Activated naive CD4-positive, alpha-beta T cell treated with anti-CD3 and anti-CD28 coated beads for 36 hours (primary cell): ENCODE measurements at places on chromosomes 1 and 21.

DNA sequence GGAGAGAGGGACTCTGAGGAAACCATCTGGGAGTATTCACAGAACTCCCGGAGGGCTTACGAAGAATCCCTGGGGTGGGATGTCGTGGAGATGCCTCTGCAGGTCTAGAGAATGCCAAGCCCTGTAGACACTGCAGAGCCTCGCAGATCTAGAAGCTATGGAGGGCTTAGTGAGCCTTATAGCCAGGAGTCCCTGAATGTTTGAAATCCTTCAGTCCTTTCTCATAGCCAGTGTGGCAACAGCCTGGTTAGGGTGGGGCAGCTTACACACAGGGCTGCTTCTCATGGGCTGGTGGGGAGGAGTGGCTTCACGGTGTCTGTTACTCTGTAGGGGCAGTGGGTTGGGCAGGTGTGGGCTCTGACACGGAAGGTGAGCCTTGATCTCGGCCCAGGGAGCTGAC, 44.2 kb upstream of the KDM4A start:
- no peak for DNase-seq

- DNase-seq = no peak
These were observed 8.7 kb upstream of the CBR3 start for GRCh38 chr21:36126208-36126565.

- no peak for DNase-seq
These were observed 29.6 kb downstream of the NVL start for GRCh38 chr1:224300346-224300745.

DNA sequence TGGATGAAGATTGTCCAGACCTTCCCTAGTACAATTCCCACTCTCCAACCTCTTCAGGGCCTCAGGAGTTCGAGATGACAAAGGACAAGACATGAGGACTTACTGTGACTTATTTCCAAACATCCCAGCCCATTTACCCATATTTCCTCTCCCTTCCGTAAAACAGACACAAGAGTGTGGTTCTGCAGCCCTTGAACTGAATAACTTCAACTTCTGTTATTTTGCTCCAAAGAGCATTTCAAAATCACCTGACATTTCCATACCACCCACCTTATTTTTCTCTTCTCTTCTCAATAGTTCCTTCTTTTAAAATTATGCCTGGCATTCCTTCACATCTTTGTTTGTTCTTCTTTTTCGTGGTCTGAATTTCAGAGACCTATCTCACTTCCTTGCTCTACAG, 8.7 kb upstream of the OR10K2 start:
- no peak for DNase-seq

DNA sequence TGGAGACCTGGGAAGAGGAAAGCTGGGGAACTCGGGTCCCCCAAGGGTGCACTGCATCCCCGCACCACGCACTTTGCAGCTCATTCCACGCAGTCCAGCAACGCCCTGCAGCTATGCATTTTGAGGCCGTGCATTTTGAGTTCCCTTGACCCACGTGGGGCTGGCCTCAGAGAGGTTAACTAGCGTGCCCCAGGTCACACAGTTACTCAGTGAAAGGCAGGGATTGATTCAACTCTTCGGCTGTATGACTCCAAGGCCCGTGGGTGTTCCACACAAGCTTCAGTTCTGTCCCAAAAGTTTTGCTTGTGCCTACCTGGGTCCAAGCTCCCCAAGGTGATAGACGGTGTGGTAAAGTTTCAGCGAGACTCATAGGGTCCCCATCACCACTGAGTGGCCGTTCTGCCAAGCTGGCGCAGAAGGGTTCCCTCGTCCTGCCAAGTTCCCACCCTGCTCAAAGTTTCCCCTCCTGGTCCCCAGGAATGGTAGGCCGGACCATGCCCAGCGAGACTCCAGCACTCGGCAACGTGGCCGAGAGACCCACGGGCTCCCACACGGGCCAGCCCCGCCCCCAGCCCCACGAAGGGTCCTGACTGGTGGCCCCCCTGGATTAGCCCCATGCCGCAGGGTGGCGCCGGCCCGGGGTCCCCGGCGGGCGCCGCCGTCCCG, 611 bp downstream of the HSPG2 start:
- DNase-seq = no peak

- no peak for DNase-seq
These were observed 22.0 kb upstream of the BCAR3 start for GRCh38 chr1:93703643-93704042.

DNA sequence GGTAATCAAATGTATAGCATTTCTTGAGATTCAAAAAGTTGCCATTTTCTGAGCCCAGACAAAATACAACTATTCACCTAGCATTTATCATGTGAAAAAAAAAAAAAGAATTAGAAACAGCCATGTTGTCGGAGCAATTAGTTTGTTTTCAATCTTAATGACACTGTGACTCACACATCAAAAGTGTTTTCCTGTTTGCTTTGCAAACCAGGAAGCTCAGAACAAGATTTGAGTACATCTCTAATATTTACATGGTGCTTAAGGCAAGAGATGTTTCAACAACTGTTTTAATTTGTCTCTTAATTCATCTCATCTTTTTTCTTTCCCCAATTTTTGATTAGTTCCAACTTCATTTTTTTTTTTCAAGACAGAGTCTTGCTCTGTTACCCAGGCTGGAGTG, 62.5 kb upstream of the CAPZB start:
- no peak for DNase-seq

DNA sequence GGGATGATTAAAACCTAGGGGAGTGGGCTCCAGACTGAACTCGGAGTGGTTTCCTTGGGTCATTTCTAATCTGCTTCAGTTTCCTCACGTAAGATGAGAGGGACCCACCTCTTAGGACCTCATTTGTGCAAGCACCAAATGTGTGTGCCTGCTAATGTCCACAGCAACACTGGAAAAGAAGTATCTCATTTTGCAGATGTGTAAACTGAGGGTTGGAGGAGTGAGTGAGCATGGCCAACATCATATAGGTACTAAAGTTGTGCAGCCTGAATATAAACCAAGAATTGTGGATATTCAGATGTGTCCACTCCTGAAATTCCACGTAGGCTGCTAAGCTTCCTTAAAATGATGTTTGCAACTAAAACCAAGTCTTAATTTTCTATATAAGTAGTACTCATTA, 51.7 kb downstream of the GADD45A start:
- no peak for DNase-seq

GRCh38 chr21:28239340-28239739, 753.3 kb downstream of the LTN1 start:
- DNase-seq = no peak

GRCh38 chr1:180674603-180675530, 43.0 kb downstream of the XPR1 start:
- DNase-seq = no peak

- no peak for DNase-seq
These were observed 235.0 kb upstream of the JUN start for GRCh38 chr1:59018860-59019259.

DNA sequence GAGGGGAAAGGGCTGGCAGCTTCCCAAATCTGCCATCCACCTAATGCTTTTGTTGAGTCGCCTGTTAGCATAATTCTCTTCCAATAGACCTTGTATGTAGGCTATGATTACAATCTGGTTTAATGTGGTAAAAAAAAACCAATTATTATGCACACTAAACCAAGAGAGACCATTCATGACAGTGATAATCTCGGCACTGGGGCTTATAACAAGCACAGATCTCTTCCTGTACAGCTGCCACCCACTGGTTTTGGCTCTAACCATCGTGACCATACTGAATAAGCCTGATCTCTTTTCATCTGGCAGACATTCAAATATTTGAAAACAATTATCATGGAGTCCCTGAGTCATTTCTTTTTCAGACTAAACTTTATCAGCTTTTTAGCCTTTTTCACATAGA, 12.0 kb upstream of the SYT14 start:
- DNase-seq = no peak

- DNase-seq = no peak
These were observed 207.3 kb downstream of the NRIP1 start for GRCh38 chr21:14857529-14857928.

DNA sequence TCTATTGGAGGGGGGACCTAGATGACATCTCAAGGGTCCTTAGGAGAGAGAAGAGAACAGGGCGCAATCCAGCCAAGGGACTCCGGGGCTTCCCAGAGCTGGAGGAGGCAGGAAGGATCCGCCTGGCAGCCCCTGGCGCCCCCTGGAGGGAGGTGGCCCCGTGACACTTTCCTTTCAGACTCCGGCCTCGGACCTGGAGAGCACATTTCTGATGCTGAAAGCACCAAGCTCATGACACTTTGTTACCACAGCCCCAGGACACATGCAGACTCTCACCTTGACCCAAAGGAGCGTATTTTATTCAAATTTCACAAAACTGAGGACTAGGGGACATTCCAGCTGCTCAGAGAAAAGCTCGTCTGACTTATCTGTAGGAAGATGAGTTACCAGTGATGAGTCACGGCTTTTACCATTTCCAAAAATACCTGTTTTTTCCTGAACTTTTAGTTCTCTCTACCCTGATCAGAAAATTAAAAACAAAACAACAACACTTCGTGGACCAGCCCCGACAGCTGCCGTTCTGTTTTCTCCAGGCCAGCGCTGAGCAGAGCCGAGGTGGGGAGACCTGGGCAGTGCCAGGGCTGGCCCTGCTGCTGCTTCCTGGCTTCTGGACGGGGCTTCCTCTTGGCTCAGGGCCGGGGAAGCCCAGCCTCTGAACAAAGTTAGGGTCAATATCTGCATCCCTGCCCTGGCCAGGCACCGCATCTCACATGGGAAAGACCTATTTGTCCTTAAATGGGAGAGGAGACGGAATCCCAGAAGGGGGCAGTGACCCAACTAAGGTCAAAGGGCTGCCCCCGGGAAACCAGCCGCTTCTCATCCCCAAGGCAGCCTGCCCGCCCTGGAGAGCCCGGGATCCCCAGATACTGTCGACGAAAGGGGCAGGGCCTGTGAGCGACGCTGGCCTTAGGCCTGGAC, 21.6 kb upstream of the POFUT2 start:
- DNase-seq = peak; percentile 62
